ENCODE measurements at places on chromosomes 7 and 10.

GRCh38 chr10:22612318-22612717 lies 102.1 kb downstream of the PIP4K2A start:
- no peak for DNase-seq

DNA sequence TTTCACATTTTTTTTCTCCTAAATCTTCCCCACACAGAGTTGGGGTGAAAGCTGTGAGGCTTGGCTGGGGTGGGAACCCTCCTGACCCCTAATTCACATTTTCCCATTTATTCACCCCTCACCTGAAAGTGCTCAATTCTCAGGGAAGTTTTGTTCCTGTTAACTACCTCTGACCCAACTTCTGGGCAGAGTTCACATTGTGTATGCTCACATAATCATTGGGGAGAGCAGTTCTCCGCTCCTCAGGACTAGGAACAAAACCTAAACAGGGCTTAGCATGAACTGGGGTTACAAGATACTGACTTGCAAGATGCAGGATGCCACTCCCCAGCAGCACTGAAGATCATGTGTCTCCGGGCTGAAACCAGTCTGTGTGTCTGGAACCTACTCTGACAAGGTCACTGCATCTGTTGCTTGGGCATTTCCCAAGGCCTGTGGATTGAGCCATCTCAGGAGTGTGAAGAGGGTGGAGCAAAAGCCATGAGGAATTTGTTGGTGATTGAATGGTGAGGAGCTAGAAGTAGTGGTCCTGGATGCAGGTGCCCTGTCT lies 258.1 kb upstream of the IGFBP3 start:
- DNase-seq = no peak

GRCh38 chr7:30869794-30870611 lies 41.6 kb upstream of the AQP1 start:
- DNase-seq = no peak

GRCh38 chr7:1829111-1829510 lies 159.0 kb downstream of the ELFN1 start:
- DNase-seq = no peak

DNA sequence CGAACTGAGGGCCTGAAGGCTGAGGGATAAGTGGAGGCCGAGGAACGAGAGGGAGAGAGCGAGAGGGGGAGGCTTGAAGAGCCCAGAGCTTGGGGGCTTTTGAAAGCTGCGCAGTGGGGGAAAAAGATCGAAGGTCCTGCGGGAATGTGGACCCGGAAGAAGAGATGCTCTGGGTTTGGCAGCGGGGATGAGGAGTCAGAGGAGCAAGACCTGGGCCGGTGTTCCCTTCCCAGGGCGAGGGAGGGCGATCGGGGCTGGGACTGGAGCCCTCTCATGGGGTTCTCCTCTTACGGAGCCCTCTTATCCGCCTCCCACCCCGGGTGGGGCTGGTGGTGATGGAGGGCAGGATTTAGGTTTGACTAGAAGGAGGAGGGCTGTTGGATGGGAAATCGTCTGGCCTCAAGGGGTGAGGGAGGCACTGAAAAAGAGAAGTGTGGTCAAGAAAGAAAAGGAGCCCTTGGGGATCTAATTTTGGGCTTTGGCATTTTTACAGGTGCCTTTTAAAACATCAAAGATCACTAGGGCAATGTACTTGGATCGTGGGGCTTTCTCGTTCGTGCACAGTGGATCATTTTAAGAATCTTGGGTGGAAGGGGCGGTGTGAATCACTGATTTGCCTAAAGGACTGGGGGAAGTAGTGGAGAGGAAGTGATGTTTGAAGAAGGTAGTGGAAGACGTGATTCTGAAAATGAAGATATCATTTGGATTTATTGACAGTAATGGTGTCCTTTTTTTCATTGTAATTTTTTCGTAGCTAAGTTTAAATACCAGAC lies 637 bp downstream of the SAMD8 start:
- DNase-seq = peak; percentile 15

GRCh38 chr10:90227217-90227656 lies 525.8 kb downstream of the KIF20B start:
- DNase-seq = no peak

DNA sequence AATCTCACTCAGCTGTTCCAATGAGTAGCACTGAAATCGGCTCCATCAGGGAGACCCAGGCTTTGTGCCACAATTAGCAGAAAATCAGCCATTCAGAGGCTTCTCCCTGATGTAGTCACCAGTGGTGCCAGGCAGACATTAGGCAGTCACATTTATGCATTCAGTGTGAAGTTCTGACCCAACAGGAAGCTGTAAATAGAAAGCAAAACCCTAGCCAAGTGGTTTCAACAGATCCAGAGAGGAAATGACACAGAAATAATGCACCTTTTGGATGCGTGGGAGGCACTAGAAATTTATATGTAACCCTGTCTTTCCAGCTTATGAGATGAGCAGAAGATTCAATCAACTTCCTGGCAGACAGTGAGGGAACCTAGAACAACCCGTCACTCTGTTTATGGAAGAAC lies 186.4 kb downstream of the PDE1C start:
- DNase-seq = peak; percentile 43

DNA sequence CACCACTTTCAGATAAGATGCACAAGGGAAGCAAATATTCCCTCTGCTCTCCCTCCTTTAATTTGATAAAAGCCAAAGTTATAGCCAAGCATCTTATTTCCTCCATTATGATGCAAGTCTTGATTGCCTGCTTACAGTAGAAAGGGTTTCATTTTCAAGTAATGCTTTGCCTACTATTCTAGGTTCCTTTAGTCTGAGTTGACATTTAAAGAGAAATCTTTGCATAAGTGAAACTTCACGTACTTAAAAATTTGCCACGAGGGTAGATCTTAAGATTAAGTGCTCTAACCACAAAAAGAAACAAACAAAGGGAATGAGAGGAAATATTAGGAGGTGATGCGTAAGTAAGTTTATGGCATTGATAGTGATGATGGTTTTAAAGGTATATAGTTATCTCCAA lies 78.1 kb upstream of the VWDE start:
- no peak for DNase-seq

GRCh38 chr10:97763947-97764346 lies 7.9 kb downstream of the SFRP5 start:
- DNase-seq = no peak

GRCh38 chr10:6218692-6219493 lies 16.2 kb downstream of the PFKFB3 start:
- no peak for DNase-seq

DNA sequence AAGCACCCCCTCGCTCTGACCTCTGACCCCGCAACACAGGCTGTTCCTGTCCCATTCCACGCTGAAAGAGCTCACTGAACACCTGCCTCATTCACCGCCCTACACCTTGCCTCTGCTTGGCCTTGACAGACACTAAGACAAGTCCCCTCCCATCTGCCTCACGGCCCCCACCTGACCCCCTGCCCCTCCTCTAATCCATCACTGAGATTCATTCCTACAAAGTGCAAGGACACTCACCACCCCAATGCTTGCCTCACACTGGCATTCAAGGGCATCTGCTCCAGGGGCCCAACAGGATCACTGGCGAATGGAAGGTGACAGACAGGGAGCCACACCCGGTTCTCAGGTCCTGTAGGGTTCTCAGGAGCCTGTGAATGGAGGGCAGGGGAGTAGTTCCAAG lies 68.1 kb upstream of the NANOS1 start:
- no peak for DNase-seq

GRCh38 chr7:91280185-91280584 lies 16.0 kb downstream of the FZD1 start:
- no peak for DNase-seq

GRCh38 chr7:18509481-18509880 lies 13.9 kb downstream of the HDAC9 start:
- no peak for DNase-seq

DNA sequence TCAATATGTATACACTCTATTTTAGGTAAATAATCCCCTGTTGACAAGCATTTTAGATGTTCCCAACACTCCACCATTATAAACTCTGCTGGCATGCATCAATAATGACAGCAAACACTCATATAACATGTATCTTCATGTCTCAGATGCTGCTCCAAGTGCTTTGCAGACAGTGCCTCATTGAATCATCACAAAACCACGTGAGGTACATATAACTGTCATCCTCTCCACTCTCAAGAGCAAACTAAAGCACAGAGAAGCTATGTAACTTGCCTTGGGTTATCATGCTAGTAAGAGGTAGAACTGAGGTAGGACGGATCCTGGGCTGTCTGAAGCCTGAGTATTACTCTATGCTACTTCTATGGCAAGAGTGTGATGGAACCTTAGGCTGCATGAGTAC lies 72.5 kb upstream of the GSDME start:
- DNase-seq = no peak

All from hypothalamus (tissue), 51 donors.